ENCODE measurements at places on chromosomes 6 and 20.
A peak's percentile ranks its signal among the peaks of the same experiment; 100 is the strongest.

GRCh38 chr6:30877419-30878262, 6.7 kb upstream of the DDR1 start:
- peak; percentile 84 for DNase-seq

- DNase-seq: no peak
Measured at GRCh38 chr20:34615477-34615876, 57.0 kb downstream of the MAP1LC3A start.

DNA sequence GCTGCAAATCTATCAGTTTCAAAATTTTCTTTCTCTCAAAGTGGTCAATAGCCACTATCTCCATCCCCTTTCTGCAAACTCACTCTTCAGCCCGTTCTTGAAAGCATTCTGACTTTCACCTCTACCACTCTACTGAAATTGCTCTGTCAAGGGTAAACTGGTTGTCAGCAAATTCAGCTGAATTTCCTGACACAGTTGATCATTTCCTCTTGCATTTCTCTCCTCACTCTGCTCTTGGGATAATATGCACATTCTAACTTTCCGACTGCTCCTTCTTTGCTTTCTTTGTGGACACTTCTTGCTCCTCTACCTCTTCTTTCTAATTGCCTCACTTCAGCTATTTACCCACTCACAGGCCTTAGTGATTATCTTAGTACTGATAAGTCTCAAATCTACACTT, 73.7 kb upstream of the TINAG start:
- no peak for DNase-seq

DNA sequence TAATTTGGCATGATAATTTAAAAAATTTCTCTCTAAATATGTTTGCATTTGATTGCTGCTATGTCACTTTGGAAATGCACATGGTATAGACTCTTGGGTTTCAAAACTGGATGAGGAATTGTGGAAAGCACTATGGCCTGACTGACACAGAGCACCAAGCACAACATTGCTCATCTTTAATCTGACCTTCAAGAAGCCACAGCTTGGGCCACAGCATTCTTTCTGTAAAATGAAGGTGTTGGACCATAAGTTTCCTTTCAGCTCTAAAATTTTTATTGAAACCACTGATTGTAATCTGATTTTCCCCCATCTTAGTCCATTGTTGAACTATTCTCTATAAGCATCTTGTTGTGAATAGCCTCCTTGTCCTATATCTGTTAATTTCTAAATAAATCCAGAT, 41.0 kb downstream of the QKI start:
- DNase-seq: no peak

GRCh38 chr6:52419809-52420667, at the start of gene EFHC1:
Gene EFHC1, plus strand, starts transcription at chr6:52420342. Its CDS starts 69 bp downstream, at chr6:52420411.
- DNase-seq: peak; percentile 100

DNA sequence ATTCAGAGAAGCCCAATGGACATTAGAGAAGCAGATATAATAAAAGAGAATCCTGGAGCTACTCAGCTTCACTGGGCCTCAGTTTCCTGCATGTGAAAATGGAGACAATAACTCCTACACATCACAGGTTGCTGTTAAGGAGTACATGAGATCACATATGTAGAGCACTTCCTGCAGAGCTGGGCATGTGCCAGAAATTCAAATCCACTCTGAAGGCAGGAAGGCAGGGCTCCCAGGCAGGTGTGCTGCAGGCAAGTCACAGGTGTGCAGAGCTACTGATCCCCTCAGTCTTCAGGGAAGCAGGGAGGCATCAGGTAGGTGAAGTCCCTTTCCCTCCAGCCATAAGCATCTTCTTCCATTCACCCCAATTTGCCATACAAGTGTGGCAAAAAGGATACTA, 48.0 kb downstream of the DST start:
- no peak for DNase-seq

DNA sequence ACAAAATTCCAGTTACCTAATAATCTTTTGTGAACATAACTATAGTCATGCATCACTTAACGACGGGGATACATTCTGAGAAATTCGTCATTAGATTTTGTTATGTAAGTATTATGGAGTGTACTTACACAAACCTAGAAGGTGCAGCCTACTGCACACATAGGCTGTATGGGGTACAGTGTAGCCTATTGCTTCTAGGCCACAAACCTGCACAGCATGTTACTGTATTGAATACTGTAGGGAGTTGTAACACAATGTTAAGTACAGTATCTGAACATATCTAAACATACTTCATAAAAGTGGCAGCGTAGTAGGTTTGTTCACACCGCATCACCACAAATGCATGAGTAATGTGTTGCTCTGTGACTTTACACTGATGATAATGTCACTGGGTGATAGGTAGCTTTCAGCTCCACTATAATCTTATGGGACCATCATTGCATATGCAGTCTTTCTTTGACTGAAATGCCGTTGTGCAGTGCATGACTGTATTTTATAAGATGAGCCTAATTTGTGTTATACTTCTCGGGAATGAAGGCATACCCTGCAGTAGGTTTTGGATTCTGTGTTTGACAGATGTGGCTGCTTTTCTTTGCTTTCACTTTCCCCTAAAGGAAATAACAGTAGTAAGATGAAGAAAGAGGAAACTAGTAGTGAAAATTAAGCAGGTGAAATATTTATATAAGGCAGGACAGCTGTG, 365.6 kb downstream of the FARS2 start:
- no peak for DNase-seq

GRCh38 chr20:46023999-46024398, 5.0 kb upstream of the SLC12A5 start:
- no peak for DNase-seq

- DNase-seq: no peak
Measured at GRCh38 chr20:3239026-3239866, at the start of gene SLC4A11. Gene SLC4A11, minus strand, starts transcription at chr20:3239190. Its CDS starts 53 bp downstream, at chr20:3239137.

DNA sequence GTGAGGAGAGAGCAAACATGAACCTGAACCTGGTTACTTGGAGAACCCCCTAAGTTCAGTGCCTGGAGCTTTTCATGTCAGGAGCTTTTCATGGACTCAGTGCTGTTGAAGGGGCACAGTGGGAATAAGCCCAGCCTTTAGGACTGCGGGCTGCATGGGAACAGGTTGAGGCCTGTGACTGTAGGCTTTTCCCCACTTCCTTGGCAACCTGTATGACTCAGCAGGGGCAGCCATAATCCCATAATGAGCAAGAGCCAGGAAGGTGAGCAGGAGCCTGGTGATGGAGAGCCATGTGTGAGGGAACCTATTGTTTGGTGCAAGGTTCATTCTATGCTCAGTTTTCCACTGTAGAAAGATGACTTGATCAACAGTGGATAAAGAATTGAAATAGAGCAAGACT, 23.4 kb downstream of the MEP1A start:
- no peak for DNase-seq

DNA sequence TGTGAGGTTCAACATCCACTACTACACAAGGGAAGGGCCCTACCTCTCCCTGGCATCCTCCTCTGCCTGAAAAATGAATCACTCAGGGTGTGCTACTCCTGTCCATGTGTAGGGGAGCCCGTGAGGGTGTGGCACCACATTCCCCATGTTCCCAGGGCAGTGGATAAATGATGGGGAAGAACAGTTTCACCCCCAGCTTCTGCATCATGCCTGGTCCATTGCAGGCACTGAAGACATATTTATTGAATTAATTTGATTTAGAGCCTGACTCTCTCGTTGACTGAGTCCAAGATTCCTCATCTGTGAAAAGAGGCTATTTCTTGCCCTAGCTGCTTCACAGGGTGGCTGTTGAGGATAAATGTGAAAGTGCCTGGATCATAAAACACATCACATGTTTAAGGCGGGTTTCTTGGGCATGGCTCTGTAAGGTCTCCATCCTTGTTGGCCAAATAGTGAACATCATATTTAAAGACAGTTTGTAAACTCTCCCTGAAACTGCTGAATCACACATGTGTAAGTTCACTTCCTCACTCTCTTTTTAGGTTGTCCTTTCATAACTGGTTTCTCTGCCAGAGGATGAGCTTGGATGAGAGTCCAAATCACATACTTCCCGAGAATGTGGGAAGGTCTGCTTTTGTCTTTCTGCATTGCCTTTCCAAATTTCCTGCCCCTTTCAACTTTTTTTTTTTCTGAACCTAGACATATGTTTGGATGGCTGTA, 79.7 kb upstream of the FYN start:
- no peak for DNase-seq

DNA sequence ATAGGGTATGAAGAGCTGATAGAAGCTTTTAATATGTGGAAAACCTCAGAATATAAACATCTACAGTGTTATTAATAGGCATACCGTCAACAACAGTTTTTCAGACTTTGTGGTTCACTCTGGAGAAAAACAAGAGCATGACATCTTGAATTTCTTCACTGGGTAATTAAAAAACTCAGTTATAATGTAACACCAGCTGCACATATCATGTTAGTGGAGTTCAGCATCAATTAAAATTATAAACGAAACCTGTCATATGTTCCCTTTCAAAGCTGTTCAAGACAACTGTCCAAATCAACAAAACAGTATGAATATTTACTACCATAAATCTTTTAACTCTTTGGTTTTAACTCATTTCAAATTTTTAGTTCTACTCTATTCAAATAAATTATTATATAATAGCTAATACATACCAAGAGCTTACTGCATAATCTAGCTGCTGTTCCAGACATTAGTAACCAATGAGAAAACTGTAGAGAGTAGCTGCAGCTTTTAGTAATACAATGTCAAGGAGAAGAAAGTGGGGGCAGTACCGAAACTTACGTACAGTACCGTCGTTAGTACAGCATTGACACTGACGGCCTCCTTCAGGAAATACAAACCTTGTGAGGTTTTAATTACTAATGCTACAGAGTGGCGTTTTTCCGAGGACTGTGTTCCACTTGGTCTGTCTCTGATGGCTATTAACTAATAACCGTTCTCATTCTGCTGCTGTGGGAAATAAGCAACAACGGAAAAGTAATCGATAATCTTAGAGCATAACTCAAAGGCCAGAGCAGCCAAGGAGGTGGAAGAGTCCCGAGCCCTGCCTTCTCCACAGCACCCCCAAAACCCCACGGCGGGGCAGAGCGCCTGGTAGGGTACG, 532 bp upstream of the PM20D2 start:
- no peak for DNase-seq

GRCh38 chr6:99233219-99233618, 116.3 kb downstream of the FAXC start:
- DNase-seq: no peak

GRCh38 chr6:11043378-11043960, 636 bp downstream of the ELOVL2 start:
- DNase-seq: no peak

DNA sequence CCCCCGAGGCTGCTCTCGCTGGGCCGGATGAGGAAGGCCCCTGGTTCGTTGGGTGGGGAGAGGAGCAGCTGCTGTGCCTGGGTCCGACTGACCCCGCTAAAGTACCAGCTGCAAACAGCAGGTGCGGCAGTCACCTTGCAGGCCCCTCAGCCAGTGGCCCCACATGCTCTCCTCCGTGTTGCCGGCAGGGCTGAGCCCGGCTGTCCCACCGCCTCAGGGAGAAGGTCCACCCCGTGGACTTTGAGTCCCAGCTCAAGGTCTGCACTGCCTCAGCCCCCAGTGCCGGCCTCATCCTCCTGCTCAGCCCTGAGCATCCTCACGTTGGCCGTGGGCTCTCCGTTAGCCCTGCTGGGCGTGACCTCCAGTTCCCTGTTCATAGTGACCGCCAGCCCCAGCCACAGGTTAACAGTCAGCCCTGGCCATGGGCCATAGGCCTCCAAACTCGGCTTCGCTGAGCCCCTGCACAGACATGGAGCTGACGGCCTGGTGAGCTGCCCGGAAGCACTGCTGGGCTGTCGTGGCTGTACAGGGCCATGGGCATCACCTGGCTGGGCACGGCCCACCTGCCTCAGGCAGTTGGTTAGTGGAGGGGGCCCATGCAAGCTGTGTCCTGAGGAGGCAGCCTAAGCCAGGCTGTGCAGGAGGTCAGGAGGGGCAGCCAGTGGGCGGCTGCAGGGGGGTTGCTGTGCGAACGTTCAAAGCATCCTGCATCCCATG, 3.1 kb downstream of the SRMS start:
- no peak for DNase-seq

GRCh38 chr6:162156146-162156545, 571.4 kb downstream of the PRKN start:
- DNase-seq: no peak

DNA sequence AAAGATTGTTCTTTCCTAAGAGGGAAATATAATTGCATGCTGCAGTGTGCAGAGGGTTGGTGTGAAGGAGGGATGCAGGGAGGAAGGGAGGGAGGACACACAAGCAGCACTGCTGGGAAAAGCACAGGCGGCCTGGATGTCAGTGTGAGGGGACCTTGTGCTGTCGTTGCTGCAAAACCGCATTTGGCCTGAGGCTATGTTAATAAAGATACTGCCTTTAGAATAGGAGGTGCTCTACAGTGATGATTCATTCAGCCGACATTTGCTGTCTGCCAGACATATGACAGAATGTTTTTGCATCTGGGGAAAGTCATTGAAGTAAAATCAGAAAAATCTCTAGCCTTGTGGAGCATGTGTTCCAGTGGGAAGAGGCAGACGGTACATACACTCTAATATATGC, 50.5 kb upstream of the TRIM26 start:
- no peak for DNase-seq

DNA sequence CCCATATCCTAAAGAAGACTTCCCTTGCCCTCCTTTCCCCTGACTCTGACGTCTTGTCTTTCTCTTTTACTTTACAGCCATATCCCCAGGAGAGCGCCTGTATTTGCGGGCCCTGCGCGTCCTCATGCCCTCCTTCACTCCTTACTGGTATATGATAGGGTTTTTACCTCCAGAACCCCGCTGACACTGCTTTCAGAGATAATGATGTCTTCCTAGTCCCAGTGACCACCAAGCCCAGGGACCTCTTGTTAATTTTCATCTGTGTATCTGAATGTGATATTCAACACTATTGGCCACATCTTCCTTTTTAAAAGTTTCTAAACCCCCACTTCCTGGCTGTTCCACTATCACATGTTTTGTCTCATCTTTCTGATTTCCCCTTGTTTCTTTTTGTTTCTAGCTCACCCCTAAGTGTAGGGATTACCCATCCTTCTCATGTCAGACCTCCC, 102.0 kb downstream of the HIVEP1 start:
- no peak for DNase-seq

DNA sequence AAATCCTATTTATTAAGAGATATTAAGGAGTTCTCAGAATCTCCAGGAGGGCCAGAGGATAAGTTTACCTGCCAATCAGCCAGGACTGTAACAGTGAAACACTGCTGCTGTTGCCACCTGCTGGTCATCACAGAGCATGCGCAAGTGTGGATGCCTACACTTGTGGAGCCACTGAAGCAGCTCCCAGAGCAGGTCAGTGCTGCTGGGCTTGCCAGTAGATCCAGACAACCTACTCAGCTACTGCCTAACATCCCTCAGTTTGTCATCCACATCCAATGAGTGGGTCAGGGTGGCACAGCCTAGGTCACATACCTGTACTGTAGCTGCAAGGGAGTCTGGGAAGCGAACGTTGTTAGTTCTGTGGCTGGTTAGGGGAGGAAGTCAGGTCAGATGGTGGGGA, 18.3 kb upstream of the NHSL1 start:
- DNase-seq: no peak

GRCh38 chr6:140462453-140463311, 1088.2 kb upstream of the CITED2 start:
- no peak for DNase-seq

GRCh38 chr6:75210885-75211739, 5.3 kb upstream of the COL12A1 start:
- DNase-seq: no peak
